NCI-H1092 (cell line): ENCODE measurements at places on chromosomes 13 and 19.

DNA sequence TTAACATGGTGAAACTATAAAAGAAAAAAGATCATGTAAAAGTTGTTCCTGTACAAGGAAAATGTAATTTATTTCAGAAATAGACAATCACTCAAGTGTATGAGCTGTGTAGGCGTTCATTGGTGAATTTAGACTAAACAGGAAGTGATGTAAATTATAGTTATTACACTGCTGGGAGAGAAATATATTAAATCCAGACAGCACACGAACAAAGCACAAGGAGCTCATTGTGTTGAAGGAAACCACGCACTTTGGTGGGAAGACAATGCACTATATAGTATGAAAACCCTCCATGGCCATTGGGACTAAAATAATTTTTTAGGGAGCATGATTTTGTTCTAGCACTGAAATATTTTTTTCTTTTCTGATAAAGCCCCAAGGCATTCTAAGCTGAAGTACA lies 450.5 kb downstream of the KLF12 start:
- DNase-seq, result no peak

DNA sequence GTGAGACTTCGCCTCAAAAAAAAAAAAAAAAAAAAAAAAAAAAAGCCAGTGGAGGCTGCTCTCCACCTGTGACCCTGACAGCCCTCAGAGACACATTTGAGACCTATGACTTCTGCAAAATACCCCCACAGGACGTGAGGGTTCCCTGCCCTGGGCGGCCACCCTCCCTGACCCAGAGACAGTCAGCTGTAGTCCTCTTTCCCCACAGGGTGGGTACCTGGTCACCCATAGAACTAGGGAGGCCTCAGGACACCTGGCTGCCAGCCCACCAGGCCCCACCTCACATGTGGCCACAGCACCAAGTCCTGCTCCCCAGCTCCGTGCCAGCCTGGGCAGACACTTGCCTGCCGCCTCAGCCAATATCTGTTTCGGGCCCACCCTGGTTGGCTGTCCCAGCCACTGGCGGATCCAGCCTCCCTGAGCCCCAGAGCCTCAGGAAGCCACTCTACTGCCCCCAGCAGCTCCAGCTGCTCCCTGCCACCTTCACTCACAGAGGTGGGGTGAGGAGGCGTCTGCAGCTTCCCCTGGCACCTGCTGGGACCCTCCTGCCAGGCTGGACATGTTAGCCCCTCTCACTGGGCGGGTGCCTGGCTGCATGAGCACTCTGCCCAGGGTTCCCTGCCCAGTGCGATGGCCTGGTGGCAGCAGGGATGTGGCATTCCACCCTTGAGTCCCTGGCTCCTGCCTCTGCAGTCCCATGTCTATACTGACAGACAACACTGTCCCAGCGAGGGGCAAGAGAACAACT lies 6.9 kb downstream of the MKNK2 start:
- no peak for DNase-seq

DNA sequence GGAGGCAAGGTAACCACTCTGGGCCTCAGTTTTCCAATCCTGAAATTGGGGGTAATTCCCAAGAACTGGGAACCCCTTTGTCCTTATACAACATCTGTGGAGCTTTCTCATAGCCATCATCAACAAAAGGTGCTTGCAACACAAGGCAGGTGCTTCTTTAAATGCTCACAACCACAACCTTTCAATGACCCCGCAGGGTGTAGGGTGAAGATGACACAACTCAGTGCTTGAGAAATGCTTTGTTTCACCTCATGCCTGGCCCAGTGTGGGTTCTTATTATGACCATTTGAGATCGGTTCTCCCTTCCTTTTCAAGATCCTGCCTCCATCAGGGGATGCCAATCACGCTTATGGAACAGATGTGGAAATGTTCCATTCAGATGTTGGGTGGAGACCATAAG lies 8.4 kb downstream of the WIZ start:
- no peak for DNase-seq

- DNase-seq, result no peak
Measured at GRCh38 chr19:35100588-35101533, 14.8 kb upstream of the FXYD3 start.

- no peak for DNase-seq
Measured at GRCh38 chr13:42796747-42797356, 15.5 kb downstream of the FAM216B start.

- no peak for DNase-seq
Measured at GRCh38 chr19:13834244-13835069, 39.2 kb downstream of the ZSWIM4 start.

- DNase-seq, result no peak
Measured at GRCh38 chr13:48194379-48194754, 38.6 kb upstream of the ITM2B start.

- DNase-seq, result no peak
Measured at GRCh38 chr19:17762505-17763229, 11.4 kb downstream of the FCHO1 start.

DNA sequence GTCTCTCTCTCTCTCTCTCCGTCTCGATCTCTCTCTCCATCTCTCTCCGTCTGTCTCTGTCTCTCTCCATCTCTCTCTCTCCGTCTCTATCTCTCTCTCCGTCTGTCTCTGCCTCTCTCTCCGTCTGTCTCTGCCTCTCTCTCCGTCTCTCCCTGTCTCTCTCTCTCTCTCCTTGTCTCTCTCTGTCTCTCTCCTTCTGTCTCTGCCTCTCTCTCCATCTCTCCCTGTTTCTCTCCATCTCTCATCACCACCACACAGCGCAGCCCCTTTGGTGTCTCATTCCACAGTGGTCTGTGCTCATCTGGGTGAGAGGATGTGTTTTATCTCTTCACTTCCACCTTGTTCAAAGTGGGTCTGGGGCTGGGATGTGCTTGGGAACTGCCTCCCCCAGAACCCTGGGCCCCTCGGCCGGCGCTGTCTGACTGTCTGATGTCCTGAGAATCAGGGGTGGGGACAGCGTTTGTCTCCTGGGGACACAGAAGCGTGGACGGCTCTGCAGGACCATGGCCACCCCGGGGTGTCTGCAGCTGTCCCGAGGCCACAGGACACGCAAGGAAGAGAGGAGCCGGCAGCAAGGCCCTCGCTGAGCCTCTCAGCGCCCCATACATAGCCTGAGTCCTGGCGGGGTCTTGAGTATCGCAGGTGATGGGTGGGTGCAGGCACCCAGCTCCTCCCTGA lies 40.2 kb upstream of the C13orf46 start:
- DNase-seq, result no peak

DNA sequence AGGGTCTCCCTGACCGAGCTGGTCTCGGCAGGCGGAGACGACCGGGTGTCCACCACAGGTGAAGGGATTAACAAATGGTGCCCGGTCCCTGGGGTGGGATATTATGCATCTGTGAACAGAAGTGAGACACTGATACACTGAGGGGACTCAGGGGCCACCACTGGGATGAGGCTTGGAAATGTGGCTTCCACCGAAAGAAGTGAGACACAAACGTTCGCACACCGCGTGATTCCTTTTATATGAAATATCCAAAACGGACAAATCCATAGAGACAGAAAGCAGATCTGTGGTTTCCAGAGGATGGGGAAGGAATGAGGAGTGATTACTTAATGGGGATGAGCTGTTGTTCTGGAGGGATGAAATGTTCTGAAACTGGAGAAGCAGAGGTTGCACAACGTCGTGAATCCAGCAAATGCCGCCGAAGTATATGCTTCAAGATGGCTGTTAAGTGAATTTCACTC lies 47.5 kb downstream of the C13orf46 start:
- no peak for DNase-seq

DNA sequence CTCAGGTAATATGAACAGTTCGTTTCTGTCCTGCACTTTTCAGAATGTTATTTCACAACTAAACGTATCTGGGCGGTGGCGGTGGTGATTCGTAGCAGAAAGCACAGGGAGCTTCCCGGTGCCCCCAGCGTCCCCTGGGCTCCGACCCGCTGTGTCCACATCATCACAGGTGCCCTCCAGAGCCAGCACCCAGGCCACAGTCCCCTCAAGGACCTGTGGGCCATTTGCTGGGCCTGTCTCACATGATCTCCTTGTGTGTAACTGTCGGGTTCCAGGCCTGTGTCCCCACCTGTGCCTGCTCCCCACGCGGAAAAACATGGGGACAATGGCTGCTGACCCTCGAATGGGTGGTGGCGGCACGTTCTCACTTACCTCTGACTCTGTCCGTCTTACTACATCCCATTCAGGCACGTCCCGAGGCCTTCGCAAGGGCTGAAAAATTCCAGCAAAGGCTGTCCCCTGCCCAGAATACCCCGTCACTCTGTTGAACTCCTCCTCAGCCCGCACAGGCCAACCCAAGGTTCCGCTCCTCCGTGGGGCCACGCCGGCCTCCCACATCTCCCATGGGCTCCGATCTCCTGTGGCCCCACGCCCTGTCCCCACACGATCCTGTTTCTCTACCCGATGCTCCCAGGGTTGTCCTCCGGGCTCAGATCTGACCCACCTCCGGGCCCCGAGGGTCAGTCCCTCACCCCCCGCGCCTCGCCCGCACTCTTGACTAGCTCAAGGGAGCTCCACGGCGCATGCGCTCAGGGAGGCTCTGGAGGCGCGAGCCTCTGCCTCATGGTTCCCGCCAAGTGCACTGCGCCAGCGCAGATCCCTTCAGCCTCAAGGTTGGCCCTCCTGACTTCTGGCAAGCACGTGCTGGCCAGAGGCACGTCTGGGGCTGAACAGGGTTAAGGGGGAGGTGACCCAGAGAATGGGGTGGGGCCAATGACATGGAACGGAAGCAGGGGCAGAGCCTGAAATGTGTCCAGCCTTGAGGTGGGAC lies 21.2 kb downstream of the DEDD2 start:
- no peak for DNase-seq

DNA sequence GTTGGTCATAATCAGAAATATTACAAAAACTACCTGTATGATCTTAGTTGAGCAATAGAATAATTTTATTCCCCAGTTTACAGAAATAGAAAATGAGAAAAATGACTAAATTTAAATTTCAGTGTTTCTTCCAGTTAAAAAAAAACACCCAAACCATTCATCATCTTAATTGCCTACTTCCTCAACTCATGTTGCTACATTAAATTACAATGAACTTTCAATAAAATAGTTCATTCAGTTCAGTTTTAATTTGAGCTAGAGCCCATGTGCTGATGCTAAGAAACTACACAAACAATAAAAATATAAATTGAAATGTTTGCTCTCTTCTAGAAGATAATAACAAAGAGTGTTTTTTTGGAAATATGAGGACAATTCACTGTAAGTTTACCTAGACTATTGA lies 820.4 kb downstream of the SLITRK6 start:
- no peak for DNase-seq

GRCh38 chr13:99484473-99484872 lies 16.8 kb upstream of the TM9SF2 start:
- no peak for DNase-seq

- DNase-seq, result no peak
Measured at GRCh38 chr13:35210261-35210660, 266.2 kb downstream of the MAB21L1 start.

GRCh38 chr19:45972081-45972946 lies 1.4 kb downstream of the NOVA2 start:
- no peak for DNase-seq

DNA sequence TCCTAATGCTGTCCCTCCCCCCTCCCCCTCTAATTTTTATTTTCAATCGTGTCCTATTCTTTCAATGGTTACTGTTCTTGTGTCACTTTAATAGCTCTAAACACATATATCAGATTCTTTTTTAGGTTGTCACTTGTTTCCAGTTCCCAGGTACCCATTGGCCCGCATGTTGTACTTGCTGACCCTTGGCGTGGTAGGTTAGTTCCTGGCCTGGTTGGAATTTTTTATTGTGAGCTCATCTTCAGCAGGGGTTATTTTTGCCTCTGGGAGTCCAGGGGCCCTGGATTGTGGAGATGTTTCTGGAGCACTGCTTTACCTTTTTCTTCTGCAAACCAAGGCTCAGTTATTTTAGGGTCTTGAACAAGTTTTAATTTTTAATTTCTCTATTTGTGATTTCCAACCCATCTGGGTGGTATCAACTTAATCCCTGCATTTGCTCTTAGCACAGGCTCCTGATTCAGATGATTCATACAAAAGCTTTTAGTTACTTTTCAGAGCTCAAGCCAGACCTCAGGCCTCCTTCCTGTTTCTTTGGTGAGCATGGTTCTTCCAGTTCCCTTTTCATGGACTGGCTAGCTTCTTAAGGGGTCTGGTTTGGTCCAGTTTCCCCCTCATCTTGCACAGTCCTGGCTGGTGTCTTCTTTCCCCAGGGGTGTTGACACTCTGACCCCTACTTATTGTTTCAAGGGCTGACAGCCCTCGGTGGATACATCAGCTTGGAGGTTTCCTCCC lies 220.5 kb downstream of the TM9SF2 start:
- no peak for DNase-seq

DNA sequence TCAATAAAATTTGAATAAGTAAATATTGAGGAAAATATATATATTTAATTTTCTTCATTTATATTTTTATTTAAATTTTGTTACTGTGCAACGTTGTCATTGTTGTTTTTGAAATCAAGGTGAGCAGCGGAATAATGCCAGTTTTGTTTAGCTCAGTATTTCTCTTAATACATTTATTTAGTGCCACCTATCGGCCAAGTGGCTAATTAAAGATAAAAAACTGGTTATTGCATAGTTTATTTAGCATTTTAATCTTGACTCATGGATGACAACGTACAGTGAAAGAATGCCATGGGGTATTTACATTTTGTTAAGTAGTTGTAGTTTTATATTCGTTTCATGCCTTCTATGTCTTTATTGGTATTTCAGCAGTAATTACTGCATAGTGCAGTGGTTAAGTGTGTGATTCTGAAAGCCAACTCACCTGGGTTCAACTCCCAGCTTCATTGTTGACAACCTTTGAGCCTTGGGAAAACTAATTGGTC lies 265.9 kb downstream of the MYO16 start:
- peak; percentile 41 for DNase-seq

- no peak for DNase-seq
Measured at GRCh38 chr13:76339649-76340048, 546.6 kb downstream of the KCTD12 start.

- DNase-seq, result no peak
Measured at GRCh38 chr13:41387576-41387975, 69.8 kb upstream of the RGCC start.

DNA sequence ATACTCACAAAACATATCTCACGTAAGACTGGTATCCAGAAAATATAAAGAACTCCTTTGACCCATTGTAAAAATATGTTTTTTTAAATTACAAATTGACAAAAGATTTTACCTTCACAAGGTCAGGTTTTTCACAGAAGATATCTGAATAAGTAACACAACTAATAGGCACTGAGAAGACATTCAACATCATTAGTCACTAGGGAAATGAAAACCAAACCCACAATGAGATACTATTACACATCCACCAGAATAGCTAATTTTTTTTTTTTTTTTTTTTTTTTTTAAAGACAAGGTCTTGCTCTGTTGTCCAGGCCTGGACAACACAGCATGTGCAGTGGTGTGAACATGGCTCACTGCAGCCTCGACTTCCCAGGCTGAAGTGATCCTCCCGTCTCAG lies 157.5 kb downstream of the MIPEP start:
- no peak for DNase-seq

DNA sequence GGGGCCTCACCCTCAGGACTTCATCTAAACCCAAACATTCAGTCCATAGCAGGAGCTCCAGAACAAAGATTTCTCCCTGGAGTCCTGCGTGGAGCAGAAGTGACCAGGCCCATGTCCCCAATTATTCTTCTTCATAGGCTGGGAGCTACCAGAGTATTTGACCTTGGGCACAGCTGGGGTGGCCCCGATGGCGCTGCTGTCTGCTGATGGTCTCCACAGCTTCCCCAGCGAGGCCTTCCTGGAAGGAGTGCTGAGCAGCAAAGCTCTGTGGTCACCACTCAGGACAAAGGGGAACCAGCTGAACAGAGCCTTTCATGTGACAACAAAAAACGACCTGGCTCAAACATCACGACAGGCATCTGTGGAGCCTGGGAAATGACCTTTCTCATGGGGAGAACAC lies 62.7 kb upstream of the ARGLU1 start:
- no peak for DNase-seq
